GM23338 (cell line): ENCODE measurements at places on chromosomes 7 and 10. TPM values are rescaled to one million over a fixed set of nuclear protein-coding genes. Genes with fewer than 3 reads are reported as not detected.

SLC16A9 gene
- polyA plus RNA-seq: 6.0 and 6.5 TPM in 2 replicates

TRIM73 gene
- 0.96 and 1.2 TPM in 2 replicates for polyA plus RNA-seq

TCAF2 gene
- polyA plus RNA-seq: 0.09 TPM in 1 of 2 replicates, not detected in the other

UNCX gene
- not detected in 2 replicates for polyA plus RNA-seq

FEZF1 gene
- polyA plus RNA-seq: 0.87 and 1.0 TPM in 2 replicates

INPP5F gene
- 36.2 and 41.4 TPM in 2 replicates for polyA plus RNA-seq

TRPV5 gene
- not detected in 2 replicates for polyA plus RNA-seq

GRCh38 chr10:48309711-48310226 lies 3.3 kb downstream of the MAPK8 start:
- no peak for DNase-seq

GRCh38 chr10:182441-183201 lies 47.4 kb downstream of the ZMYND11 start:
- no peak for DNase-seq

DNA sequence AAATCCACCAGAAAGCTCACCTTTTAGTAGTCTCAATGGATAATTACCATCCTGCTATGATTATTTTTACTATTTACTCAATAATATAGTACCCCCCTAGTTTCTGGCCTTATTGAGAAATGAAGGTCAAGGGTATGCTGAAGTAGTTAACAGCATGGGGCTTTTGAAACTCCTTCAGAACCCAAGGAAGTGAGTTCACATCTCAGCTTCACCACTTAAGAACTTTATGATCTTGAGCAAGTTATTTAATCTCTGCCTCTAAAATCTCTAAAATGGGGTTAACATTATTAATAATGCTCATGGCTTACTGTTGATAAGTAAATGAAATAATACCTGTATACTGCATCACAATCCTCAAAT lies 5.8 kb downstream of the MTPN start:
- DNase-seq: no peak

GRCh38 chr10:130337305-130337640 lies 201.1 kb downstream of the GLRX3 start:
- no peak for DNase-seq

DNA sequence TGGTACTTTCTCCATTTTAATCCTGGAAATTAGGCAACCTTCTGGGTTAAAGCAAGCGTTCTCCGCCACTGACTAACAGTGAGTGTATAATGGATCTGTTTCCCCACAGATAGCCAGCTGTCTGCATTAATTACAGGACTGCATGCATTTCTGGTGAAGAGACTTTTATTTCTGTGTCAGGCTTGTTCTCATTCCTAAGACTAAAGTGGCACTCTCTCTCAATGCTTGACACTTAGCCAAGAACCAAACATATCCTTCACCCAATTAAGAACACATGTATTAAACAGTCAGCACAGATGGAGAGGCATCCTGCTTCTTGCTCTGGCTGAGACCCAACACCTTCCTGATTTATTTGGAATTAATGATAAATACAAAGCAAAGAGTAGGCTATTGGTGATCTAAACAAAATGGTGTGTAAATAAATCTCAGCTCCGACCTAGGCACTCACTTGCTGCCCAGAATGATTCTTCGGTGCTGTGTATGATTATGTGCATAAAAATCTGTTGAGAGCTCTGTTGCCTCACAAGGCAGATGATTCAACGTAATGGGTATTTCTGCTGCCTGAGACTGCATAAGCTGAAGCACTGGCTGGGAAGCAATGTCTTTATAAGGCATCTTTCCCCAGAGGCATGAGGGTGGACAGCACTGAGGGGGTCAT lies 16.8 kb downstream of the CALU start:
- DNase-seq: no peak

DNA sequence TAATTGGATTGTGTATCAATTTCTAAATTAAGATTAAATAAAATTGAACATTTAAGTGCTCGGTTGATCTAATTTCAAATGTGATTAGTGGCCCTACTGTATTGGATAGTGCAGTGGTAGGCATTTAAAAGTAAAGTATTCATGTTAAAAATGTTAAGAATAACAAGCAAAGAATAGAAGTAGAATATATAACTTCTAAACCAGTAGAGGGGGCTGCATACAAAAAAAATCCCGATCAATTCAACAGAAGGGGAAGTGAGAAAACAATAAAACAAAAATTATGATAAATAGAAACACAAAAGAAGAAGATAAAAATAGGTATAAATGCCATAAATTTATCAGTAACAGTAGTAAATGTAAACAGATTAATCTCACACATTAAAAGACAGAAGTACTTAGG lies 24.9 kb upstream of the WDFY4 start:
- peak; percentile 46 for DNase-seq

DNA sequence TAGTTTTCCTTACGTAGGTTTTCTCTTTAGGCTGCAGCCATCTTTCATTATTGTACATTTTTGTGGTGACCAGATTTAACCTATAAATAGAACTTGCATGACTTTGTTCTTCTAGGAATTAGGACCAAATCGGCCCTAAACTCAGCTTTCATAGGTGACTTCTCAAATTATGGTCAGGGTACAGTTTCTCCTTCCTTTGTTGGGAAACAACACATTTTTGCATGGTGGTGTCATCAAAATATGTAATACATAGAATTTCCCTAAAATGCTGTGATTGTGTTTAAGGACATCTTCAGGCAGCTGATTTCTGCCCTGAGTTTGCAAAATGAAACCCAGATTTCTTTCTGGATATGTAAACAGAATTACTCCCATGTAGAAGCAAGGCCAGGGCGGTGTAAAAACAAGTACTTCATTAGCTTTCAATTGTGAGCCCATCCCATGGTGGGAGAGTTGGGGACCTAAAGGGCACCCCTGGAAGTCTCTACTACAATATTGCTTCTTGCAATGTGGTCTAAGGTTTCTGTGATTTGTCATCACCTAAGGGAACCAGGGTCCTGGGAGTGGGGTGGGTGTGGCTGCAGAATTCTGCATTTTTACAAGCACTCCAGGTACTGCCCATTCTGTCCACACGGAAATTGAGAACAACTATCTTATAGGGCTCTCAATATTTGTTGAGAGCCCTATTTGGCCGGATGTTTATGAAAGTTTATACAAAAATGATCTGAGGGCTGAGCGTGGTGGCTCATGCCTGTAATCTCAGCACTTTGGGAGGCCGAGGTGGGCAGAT lies 121.0 kb upstream of the FAM171A1 start:
- no peak for DNase-seq

- no peak for DNase-seq
These were observed 23.7 kb upstream of the MRC1 start for GRCh38 chr10:17785276-17785930.

- peak; percentile 56 for DNase-seq
These were observed 680.8 kb downstream of the LRMDA start for GRCh38 chr10:76111986-76112825.

GRCh38 chr10:14507781-14508180 lies 177.1 kb upstream of the FRMD4A start:
- no peak for DNase-seq

GRCh38 chr10:78579576-78579975 lies 489.2 kb upstream of the ZMIZ1 start:
- no peak for DNase-seq

- DNase-seq: peak; percentile 79
These were observed at the start of gene KAZALD1 for GRCh38 chr10:101061624-101062231. KAZALD1 (plus strand) TSS chr10:101061989; CDS start chr10:101062593, 604 bp downstream.

GRCh38 chr7:87212498-87212897 lies 7.0 kb downstream of the TMEM243 start:
- no peak for DNase-seq
